AG09309 (cell line): ENCODE measurements at places on chromosomes 4 and X.

GRCh38 chr4:147498031-147498660, 17.2 kb downstream of the EDNRA start:
- DNase-seq = peak; percentile 21

DNA sequence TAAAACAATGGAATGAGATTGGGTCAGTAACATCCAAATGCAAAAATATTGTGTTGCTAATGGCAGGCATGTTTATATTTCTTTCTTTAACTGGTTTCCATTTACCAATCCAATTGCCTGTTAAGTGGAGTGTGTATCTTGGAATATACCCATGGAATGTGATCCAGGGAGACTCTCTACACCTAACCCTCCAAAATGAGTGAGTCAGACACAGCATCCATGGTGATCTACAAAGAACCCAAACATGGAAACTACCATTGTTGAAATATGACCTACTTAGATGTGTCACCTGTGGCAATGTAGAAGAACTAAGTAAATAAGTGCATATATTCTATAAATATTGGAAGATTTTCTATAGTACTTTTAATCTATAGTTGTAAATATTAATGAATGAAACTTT, 110.3 kb downstream of the AREG start:
- no peak for DNase-seq

GRCh38 chrX:11431786-11432185, 138.6 kb downstream of the AMELX start:
- DNase-seq = no peak

- DNase-seq = no peak
Observed at GRCh38 chr4:38682336-38682735, 18.3 kb downstream of the KLF3 start.
